ENCODE measurements at places on chromosomes 12 and 14.

GRCh38 chr12:66571361-66571915 lies 107.4 kb downstream of the GRIP1 start:
- DNase-seq: no peak

- no peak for DNase-seq
These were observed 8.4 kb downstream of the IFI27L1 start for GRCh38 chr14:94089479-94089878.

DNA sequence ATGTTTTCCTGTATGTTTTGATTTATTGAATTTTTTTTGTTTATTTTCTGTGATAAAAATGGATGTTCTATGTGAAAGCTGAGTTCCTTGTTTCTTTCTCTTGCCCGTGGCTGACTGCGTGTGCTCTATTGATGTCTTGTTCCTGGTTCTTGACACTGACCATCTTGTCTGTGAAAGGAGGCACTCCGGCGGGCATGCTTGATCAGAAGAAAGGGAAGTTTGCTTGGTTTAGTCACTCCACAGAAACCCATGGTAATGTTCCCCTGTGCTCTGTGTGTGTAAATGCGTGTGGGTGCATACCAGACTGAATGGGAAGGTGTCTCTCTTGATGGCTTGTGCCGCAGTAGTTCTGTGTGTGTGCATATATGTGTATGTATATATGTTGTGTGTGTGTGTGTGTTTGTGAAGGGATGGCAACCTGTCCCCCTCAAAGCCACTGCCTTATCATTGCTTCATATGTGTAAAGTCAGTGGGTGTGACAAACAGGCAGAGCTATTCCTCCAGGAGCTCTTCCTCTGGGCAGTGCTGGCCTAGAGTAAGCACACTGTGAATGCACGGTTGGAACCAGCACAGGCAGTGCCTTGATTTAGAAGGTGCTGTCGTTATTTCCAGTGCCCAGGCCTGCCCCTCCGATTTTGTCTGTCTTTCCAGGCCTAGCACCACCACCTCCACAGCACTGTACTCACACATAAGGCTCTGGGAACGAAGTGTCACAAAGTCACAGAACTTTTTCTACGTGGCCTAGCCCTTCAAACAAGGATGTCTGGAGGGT lies 247.3 kb upstream of the FKBP4 start:
- no peak for DNase-seq

DNA sequence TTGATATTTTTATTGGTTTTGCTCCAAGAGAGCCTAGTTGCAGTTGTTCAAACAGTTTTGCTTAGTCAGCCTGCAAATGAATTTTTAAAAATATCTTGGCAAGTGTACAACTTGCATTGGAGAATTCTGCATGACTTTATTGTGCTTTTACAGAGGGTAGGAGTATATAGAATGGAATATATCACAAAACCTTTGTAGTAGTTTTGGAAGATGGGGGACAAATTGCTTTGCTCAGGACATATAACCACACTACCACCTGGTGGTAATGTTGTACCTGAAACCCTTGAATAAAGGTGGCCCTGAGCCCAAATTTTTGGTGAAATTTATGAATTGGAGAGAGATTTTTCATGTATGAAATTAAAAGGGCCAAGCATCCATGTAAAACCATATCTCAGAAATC lies 645.2 kb downstream of the MED13L start:
- no peak for DNase-seq

GRCh38 chr14:24422261-24422660 lies 7.2 kb downstream of the CBLN3 start:
- no peak for DNase-seq

DNA sequence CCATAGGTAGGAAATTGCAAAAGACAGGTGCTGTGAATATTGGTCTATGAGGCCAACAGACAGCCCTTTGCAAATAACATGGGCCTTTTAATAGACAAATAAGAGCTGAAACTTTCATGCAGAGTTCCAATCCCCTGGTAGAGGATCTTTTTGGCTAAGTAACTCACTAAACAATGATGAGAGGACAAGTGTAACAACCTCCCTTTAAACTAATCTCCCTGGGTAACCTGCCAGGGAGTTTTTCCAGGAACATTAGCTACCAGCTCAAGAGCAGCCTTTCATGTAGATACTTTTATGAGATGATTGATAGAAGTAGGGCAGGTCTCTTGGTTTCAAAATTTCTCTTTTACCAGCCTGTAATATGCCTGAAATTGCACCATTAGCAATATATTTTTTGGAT lies 13.8 kb upstream of the CACNA1C start:
- no peak for DNase-seq

GRCh38 chr14:33120341-33120740 lies 181.7 kb downstream of the NPAS3 start:
- DNase-seq: no peak

DNA sequence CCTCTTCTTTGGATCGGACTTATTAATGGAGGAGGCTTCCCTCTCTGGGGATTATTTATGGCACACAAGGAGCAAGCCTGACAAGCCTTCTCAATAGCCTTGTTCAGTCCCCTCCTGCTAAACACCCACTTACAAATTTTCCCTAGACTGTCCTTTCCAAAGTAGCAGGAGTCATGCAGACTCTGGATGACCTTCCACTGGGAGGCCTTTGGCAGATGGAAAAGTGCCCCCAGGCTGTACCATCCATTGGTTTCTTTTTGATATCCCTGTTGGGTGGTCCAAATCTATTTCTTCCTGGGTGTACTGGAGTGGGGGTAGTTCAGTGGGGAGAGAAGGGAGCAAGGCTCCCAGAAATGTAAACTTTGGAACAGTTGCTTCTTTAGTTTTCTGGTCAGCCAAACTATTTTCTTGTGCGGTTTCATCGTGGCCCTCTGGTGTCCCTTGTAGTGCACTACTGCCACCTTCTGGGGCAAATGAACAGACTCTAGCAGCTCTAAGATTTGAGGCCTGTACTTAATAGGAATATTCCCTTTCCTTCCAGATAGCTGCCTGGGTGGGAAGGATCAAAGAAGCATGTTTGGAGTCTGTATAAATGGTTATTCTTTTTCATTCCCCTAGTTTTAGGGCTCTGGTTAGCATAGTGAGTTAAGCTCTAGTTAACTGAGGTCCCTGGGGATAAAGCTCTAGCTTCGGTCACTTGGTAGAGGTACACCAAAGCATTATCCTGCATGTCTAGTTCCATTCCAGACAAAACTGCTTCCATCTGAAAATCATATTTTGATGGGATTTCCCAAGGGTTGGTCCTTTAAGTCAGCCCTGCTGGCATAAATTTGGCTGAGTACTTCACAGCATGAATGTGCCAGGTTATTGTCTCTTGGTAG lies 409.5 kb downstream of the SLC6A15 start:
- DNase-seq: peak; percentile 43

GRCh38 chr12:100401660-100402059 lies 44.8 kb downstream of the SLC17A8 start:
- DNase-seq: no peak

DNA sequence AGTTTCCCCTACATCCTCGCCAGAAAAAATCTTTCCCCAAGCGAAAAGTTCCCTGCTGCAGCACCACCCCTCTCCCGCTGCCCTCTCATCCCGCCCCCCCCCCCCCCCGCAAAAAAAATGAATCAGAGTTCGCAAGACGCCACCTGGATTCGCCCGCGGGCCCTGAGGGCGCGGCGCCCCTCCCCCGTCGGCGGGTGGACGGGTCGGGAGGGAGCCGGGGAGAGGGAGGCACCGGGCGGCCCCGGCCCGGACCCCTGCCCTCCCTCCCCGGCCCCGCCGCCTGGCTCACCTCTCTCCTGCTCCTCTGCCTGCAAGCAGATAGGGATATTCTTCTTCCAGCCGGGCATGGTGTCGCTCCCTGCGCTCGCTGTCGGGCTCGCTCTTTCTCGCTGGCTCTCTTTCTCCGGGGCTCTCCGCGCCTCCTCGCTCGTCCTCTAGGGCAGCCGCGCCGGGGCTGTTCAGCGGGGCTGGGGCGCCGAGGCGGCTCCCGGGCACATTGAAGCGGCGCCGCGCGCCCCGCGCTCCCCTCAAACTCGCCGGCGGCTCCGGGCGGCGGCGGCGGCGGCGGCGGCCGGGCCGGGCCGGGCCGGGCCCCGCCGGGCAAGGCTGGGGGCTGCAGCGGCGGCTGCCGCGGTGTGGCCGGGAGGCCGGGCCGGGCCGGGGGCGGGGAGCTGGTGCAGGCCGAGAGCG lies 200.3 kb upstream of the CAND1 start:
- peak; percentile 54 for DNase-seq

DNA sequence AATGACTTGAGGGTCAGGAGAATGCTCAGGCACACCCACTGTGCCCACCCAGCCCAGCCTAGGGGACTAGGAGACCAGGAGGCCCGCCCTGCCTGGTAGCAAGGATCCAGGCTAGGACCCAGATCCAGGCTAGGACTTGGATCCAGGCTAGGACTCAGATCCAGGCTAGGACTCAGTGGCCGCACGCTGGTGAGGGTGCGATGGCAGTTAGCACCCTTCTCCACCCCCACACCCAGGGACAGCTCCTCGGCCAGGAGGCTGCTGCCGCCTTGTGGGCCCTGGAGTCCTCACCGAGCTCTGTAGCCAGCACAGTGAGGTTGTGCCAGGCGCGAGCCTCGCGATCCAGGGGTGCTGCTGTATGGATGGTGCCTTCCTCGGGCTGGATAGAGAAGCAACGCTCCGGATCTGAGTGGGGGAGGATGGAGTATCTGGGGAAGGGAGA lies 5.1 kb downstream of the CDH24 start:
- DNase-seq: no peak

GRCh38 chr12:88753066-88753465 lies 172.8 kb upstream of the KITLG start:
- DNase-seq: no peak

DNA sequence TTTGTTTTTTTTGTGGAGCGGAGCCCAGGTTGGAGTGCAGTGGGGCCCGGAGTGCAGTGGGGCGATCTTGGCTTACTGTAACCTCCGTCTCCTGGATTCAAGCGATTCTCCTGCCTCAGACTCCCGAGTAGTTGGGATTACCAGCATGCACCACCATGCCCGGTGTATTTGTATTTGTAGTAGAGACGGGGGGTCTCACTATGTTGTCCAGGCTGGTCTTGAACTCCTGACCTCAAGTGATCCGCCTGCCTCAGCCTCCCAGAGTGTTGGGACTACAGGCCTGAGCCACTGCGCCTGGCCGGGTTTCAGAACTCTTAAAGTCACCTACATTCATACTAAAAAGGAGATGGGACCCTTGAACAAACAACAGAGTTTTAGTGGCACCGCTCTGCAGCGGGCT lies 52.7 kb downstream of the KRT80 start:
- no peak for DNase-seq

DNA sequence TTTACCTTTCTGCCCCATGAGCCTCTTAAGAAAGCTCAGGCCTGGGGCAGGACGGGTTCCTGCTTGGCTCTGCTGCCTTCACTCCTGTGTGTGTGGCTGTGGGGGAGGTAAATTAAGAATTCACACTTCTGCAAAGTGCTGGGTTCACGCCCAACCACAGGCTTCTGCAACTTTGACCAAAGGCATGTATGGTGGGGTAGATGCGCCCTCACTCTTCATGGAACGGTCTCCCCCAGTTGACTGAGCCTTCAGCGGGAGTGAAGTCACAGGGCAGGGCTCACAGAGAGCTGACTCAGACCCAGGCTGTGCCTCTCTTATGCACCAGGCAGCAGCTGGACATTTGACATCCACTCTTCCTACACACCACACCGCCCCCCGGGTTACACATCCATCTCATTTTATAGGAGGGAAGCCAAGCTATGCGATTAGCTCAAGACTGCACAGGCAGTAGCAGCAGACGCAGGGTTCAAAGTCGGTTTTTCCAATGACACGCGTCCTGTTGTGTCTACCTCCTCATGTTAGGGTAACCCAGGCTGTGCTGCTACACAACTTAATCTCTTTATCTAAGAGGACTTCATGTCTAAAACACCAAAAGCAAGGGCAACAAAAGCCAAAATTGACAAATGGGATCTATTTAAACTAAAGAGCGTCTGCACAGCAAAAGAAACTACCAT lies 15.4 kb upstream of the BCL11B start:
- DNase-seq: no peak

GRCh38 chr14:75714991-75715390 lies 53.9 kb downstream of the TTLL5 start:
- DNase-seq: no peak

- no peak for DNase-seq
These were observed 9.5 kb downstream of the EMP1 start for GRCh38 chr12:13205809-13206559.

- no peak for DNase-seq
These were observed 38.2 kb downstream of the RASSF8 start for GRCh38 chr12:25996677-25997076.

GRCh38 chr12:46609273-46609623 lies 216.5 kb downstream of the SLC38A4 start:
- no peak for DNase-seq
